ENCODE measurements at places on chromosomes 6 and 20.
A peak's percentile ranks its signal among the peaks of the same experiment; 100 is the strongest.

DNA sequence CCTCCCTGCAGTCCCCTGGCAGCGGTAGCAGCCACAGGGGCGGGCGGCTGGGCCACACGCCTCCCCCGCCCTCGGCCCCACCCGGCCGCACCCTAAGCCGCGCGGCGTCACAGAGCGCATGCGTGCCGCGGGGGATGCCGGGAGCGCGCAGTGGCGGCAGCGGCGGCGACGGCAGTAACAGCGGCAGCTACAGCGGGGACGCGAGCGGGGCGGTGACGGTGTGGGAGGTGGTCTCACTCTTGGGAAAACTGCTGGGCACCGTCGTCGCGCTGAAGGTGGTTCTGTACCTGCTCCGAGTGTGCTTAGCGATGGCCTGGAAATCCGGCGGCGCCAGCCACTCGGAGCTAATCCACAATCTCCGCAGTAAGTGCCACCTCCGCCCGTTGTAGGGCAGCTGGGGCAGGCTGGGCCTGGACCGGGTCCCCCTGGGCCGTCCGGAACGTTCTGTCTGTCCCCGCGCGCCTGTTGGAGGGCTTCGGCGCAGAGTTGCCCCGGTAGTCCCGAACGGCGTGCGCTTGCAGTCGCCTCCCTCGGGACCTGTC, at the start of gene PCMT1:
Gene PCMT1, plus strand, starts transcription at position 148 of the 542 bp plus-strand sequence. Its CDS starts 161 bp downstream, at position 309.
- peak; percentile 86 for DNase-seq

DNA sequence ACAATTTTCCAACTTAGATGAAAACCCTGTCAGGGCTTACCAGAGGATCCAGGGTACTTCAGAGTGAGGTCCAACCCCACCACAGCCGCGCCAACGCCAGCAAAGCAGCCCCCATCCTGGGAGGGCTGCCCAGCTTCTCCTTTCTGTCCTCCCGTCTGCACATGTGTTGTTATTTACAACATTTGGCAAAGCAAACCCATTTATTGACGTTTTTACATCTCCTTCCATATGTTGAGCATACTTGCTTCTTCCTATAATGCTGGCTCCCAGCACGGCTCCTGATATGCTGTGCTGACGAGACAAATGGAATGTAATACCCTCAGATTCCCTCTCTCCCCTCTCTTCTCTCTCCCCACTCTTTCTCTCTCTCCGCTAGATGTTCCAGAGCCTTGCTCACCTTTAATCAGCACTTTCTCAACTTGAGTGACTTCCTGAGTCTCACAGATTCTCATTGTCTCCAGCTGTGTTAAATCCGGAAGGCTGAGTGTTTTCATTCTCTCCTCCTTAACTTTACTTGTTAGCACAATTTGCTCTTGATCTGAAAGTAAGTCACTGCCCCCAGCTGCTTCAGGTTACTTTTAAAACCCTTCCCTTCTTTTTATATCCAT, 22.7 kb downstream of the RCAN2 start:
- DNase-seq = no peak

DNA sequence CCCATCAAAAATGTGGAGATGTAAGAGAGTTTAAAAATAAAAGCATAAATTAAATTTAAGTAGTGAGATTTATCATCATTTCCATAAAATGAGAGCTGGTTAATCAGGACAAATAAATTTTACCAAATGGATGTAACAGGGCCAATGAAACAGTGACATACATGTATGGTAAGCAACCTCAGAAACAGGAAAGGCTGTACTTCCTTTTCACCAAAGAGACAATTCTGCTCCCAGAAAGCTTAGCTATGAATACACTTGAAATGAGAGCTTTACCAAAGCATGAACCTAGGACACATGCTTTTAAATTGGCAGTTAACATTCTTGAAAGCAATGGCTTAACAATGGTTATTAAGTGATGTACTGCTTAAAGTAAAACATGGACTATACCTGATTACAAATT, 12.1 kb upstream of the UBE2J1 start:
- DNase-seq = no peak

GRCh38 chr6:25717866-25718740, 36.4 kb upstream of the SLC17A4 start:
- no peak for DNase-seq

DNA sequence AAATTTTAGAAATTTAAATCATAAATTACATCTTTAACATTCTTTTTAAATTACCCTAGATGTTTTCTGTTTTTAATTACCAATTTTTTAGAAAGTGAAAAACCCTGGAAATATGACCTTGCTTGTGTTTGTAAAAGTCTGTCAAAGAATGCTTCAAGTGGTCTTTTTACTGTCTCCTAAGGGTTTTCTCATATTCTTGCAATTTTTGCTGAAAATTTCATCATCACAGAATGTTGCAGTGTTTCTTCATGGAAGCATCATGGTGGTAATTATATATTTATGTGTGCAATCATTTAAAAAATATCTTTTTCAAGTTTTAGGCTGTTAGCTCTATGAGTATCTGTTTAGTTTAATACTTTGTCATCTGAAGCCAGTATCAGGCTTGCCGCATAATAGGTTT, 178.2 kb downstream of the HDGFL1 start:
- DNase-seq = no peak

DNA sequence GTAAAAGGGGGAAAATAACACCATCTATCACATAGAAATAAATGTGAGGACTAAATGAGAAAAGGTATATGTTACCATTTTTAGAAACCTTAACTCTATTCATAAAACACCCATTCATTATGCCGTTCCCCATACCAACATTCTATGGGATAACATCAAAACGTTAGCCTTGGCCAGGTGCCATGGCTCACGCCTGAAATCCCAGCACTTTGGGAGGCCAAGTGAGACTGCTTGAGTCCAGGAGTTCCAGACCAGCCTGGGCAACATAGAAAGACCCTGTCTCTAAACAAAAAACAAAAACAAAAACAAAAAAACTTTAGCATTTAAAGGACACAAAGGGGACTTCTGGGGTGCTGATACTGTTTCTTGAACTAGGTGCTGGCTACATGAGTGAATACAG, 1.3 kb downstream of the PIGU start:
- no peak for DNase-seq

DNA sequence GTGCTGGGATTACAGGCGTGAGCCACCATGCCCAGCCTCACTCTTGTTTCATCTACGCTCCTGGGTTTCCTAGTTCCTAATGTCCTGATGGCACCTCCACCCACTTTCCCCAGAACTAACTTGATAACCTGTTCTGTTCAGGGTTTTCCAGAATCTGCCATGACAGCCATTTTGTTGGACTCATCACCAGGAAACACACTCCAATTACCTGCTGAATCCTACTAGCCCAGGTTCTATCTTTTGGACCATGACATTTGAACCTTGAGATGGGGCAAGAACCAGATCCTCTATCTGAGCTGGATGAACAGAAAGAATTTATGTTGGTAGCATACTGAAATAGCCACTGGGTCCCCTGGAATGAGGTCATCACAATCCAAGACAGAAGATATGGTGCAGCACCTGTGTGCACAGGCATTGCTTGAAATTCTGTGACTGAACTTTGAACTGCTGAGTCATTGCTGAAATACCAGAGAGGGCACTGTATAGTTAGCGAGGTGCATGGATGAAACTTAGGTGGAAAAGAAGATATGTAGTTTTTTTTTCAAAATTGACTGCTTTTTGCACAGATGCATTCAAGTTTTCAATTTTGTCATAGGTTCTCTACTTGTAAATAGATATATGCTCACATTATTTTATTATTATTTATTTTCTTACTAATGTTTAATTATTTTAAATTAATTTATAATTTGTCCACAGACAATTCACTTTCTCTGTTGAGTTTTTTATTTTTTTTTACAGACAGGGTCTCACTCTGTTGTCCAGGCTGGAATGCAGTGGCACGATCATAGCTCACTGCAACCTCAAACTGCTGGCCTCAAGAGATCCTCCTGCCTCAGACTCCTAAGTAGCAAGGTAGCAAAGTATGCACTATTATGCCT, 42.8 kb upstream of the TASP1 start:
- no peak for DNase-seq

All from CD4-positive, CD25-positive, alpha-beta regulatory T cell (primary cell).